Activated naive CD8-positive, alpha-beta T cell treated with anti-CD3 and anti-CD28 coated beads, Interleukin-2, amount 10 ng/mL, durations not matched to agents 7 days and 5 days (primary cell): ENCODE measurements at places on chromosomes 6 and 20. TPM values are rescaled to one million over a fixed set of nuclear protein-coding genes. Genes with fewer than 3 reads are reported as not detected.

DNA sequence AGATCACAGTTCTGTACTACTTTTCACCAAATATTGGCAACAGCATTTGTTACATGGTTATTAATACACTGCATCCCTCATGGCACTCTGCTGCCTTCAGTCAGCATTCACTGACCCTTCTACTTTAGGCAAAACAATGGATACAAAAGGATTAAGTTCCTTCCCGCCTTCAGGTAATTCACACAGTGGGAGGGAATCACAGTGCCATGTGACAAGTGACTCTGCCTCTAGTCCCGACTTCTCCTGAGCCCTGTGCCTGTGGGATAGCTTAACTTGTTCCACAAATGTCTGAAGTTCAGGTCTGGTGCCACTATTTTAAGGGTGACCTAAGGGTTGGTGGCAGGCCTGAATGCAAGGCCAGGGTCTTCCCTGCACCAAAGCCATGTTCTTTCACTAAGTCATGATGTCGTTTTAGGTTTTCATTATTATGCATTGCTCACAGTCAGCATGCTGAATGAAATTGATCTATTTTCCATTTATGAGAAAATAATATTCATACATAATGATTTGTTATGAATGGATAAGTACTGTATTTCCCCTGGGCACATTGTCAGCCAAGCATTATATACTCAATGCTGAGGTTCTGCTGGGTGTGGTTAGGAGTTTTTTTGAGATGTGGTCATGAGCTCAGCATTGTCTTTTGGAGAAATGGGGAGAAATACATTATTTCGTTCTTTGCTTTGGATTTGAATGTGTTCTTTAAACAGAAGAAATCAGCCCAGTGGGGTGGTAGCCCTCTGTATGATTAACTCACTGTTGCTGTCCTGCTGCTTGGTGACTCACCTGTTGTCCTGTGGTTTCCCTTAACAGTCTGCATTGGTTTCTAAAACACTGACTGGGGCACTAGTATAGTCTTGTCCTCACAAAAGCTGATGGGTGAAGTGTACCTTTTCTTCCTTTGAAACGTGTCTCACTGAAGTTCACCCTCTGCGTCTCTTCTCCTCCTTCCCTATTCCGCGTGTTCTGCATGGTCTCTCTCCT is 66.4 kb downstream of the AFDN start:
- no peak for DNase-seq
- H3K27ac ChIP-seq = no peak overlapping the region
- H3K27me3 ChIP-seq = no peaks in the 10 kb centered on the region
- H3K36me3 ChIP-seq = peaks cover 4% of the 10 kb centered on the region
- no peaks in the 10 kb centered on the region for H3K4me1 ChIP-seq

DAAM2 gene
- not detected for total RNA-seq

DNA sequence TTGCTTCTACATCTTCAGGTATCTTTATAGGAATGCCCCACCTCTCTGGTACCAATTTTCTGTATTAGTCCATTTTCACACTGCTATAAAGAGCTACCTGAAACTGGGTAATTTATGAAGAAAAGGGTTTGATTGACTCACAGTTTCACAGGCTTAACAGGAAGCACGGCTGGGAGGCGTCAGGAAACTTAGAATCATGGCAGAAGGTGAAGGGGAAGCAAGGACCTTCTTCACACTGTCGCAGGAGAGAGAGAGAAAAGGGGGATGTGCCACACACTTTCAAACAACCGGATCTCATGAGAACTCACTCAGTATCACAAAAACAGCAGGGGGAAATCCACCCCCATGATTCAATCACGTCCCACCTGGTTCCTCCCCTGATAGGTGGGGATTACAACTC is 24.4 kb upstream of the LY86 start:
- H3K27ac ChIP-seq = peak overlapping the region; percentile 3
- no peak overlapping the region for H3K4me3 ChIP-seq
- H3K4me1 ChIP-seq = peaks cover 21% of the 10 kb centered on the region
- peaks cover 23% of the 10 kb centered on the region for H3K36me3 ChIP-seq
- H3K27me3 ChIP-seq = no peaks in the 10 kb centered on the region

GRCh38 chr6:128156321-128157111 is 255.7 kb upstream of the THEMIS start:
- peaks cover 4% of the 10 kb centered on the region for H3K4me1 ChIP-seq
- peaks cover 4% of the 10 kb centered on the region for H3K36me3 ChIP-seq
- peaks cover 2% of the 10 kb centered on the region for H3K27me3 ChIP-seq
- no peak overlapping the region for H3K27ac ChIP-seq
- no peak for DNase-seq

ADAM33 gene
- not detected for total RNA-seq

DNA sequence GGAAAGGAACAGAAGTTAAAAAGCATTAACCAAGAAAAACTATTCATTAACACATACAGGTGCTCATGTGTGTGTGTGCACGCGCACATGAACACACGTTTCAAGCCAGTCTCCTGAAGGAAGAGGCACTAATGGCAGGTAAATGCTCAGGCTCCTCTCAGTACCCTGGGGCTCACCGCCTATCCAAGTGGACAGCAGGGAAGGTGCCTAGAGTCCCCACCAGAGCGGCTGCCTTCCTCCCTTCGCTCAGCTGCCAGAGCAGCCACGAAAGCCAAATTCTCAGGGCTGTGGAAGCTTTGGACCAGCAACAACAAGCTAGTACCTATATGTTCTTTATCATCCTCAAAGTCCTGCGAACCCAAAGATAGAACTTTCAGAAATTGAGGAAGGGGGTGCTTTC is 42.6 kb downstream of the PLCG1 start:
- peaks cover 8% of the 10 kb centered on the region for H3K36me3 ChIP-seq
- peaks cover 19% of the 10 kb centered on the region for H3K4me1 ChIP-seq
- no peaks in the 10 kb centered on the region for H3K27me3 ChIP-seq
- DNase-seq = peak; percentile 28
- no peak overlapping the region for H3K4me3 ChIP-seq

KCNQ2 gene
- 0.19 TPM for total RNA-seq

- H3K4me3 ChIP-seq = no peak overlapping the region
- H3K27me3 ChIP-seq = peaks cover 4% of the 10 kb centered on the region
- H3K4me1 ChIP-seq = no peaks in the 10 kb centered on the region
- no peak for DNase-seq
- H3K36me3 ChIP-seq = no peaks in the 10 kb centered on the region
Measured at GRCh38 chr6:88588938-88589337, 374.5 kb downstream of the RNGTT start.
